Activated naive CD4-positive, alpha-beta T cell treated with anti-CD3 and anti-CD28 coated beads, Interleukin-2, amount 50 U/mL, for 72 hours (primary cell): ENCODE measurements at places on chromosomes 11 and 22.

DNA sequence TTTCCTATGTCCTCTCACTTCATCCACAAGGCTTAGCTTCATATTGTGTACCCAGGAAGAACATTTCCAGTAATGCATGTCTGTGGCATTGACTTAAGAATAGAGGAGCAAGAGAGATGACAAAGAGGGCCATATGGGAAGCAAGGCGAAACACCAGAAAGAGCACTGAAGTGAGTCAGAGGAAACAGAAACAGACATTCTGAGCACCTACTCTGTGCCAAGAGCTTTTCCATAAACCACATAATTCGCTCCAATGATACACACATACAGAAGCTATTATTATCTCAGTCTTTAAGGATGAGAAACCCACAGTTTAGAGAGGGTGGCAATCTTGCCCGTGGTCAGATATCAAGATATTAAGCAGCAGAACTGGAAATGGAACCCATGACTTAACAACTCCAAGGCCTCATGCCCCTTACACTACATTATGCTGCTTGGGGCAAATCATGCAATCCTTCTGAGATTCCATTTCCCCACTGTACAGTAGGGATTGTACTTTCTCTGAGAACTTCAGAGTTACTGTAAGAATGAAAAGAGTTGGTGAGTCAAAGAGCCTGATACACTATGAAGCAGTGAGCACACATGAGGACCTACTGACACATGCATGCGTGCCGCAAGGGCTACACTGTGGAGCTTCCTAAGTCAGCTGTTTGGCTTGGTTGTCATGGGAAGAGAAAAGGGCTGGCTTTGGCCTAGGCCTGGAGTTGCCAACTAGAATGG lies 126.6 kb downstream of the KCNC1 start:
- no peak for DNase-seq

GRCh38 chr11:65419772-65420481 lies 2.7 kb upstream of the NEAT1 start:
- peak; percentile 63 for DNase-seq

GRCh38 chr11:69308936-69309615 lies 15.1 kb downstream of the MYEOV start:
- peak; percentile 51 for DNase-seq

GRCh38 chr11:20457001-20457799 lies 69.7 kb downstream of the PRMT3 start:
- DNase-seq = no peak

DNA sequence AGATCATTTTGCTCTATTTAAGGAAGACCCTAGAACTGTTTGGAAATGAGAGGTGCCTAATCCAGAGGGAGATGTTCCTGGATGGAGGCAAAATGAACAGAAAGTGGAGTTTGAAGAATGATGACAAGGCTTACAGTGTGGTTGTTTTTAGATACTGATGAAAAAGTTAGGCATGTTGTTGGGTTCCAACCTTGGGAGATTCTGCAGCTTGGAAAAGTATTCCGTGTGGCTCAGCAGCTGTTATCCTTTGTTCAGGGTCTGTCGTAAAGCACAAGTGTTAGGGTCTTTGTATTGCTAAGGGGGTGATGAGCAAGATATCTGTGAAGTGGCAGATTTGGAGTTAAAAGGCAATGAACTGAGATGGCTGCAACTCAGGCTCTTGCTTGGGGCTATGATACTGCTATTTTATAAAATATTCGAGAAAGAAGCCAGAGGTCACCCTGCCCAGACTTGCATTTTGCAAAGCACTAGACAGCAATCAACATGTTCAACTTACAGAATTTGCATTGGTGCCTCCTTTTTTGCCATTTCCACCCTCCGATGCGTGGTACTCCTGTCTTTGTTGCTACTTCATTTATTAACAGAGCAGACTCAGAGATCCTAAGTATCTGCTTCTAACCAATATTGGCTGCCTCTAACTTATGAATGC lies 45.3 kb upstream of the POGLUT3 start:
- no peak for DNase-seq

DNA sequence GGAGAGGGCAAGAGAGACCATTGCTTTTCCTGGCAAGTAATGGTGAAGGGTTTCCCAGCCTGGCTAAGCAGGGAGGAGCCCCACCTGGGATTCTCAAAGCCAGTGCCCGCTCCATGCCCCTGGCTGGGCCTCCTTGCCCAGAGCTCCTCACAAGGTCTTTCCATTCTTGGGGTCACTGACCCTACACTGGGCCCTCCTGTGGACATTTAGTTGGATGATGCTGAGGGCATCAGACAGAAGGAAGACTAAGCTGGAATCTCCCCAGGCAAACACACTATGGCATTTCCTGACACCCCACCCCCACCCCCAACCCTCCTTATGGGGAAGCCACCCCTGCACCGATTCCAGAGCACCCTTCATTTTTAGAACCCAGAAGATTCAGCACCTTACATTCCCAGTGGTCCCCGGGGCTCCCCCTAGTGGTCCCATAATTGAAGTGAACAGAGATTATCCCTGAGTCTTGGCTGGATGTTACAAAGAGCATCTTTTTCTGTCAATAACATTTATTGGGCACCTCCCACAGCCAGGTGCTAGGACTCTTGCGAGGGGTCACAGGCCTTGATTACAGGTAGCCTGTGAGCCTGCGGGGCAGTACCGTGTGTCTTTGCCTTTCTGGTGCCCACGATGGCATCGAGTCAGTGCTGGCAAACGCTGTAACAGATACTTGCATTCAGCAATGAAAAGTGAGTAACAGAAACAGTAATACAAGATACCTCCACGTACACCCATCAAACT lies 548.5 kb downstream of the BUD13 start:
- DNase-seq = peak; percentile 49

DNA sequence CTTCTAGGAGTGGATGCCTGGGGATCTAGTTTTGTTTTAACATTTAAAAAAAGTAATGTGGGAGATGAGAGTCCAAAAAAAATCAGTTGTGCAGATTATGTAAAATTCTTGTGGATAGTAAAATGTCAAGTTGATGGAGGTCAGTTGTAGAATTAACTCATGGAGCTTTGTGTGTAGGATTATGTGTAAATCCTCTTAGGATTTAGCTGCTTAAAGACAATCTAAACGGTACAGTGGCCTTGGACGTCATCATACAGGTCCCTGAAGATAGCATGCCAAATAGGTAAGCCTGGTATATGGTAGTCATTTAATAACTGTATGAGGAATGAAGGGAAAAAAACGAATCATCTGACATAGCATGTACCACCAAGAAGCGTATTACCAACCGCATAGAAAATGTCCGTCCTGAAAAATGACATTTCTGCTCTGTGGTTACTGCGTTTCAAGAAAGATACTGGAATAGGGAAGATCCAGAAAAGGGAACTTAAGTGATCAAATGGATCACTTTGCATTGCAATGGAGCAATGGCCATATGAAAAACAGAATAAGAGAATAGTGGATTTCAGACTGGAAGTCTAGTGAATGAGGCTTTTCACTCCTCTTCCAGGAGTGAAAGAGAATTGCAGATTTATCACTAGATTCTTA lies 61.3 kb downstream of the BCL2L13 start:
- DNase-seq = no peak

DNA sequence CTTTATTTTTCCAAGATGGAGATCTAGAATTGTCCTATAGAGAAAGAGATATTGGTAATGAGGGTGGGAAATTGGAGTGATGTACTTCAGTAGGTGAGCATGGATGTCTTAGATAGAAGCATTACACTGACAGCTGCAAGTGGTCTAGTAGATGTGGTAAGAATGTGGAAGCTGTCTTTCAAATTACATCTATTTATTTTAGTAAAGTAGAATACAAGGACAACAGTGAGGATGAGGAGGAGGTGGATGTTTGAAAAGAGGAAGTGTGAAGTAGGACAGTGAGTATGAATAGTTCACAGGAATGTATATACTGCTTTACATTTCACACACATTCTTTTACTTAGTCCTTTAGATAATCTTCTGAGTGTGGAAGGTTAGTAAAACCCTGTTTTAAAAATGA lies 64.2 kb downstream of the HIPK3 start:
- no peak for DNase-seq

DNA sequence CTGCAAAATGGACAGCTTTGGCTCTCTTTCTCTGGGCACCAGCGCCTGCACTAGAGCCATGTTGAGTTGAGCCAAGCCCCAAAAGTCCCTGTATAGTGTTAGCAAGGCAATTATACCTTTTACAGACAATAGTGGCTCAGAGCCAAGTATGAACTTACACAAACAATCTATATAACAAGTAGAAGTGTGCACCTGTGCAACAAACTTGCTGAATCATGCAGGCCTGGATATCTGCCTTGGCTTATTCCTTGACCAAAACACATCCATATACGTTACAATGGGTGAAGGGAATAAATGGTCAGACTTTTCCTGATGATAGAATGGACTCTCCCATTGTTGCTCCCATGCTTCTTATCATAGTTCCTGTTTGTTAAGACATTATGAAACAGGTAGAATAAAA lies 3.8 kb upstream of the OR52I2 start:
- DNase-seq = no peak

GRCh38 chr11:87007963-87008362 lies 29.8 kb upstream of the TMEM135 start:
- DNase-seq = no peak

DNA sequence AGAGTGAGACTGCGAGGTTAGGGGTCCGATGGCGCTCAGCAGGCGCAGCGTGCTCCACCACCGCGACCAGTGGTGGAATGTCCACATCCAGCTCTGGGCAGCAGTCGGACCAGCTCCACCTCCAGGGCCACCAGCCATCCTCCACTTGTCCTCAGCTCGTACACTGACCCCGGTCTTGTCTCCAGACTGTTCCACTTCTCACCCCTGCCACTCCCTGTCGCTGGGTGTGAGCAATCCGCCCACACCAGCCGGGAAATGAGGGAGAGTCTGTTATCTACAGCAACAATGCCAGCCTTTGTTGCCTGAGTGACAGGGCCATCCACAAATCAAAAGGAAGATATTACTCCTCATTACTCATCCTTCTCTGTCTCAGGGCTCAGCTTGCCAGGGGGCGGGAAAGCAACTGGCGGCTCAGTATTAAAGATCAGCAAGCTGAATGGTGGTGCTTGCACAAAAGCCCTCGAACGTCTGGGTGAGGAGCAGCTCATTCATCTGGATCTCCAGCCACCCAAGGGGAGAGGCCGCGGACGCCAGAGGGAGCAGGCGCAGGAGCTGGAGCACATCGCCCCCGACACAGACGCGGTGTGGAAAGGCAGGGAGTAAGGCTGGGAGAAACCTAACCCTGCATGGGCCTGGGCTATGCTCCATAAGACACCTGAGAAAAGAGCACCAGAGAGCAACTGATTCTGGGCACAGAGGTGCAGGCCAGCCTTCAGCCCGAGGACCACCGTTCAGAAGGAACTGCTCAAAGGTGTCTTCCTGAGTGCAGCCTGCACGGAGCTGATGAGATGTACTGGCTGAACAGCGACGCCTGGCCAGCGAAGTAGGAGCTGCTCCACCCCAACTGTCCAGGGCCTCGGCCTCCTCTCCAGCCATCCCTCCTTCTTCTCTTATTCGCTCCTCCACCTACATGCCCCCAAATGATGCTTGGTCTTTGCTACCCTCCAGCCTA lies 21.9 kb downstream of the IGSF9B start:
- DNase-seq = no peak

GRCh38 chr11:111400595-111400994 lies 21.5 kb upstream of the POU2AF1 start:
- no peak for DNase-seq

GRCh38 chr22:49674479-49675050 lies 153.1 kb downstream of the BRD1 start:
- no peak for DNase-seq

- DNase-seq = no peak
Measured at GRCh38 chr11:105489446-105489845, 120.4 kb upstream of the GRIA4 start.

- DNase-seq = no peak
Measured at GRCh38 chr11:116517077-116517476, 255.7 kb downstream of the BUD13 start.

GRCh38 chr22:41512421-41513194 lies 31.7 kb downstream of the POLR3H start:
- DNase-seq = no peak

DNA sequence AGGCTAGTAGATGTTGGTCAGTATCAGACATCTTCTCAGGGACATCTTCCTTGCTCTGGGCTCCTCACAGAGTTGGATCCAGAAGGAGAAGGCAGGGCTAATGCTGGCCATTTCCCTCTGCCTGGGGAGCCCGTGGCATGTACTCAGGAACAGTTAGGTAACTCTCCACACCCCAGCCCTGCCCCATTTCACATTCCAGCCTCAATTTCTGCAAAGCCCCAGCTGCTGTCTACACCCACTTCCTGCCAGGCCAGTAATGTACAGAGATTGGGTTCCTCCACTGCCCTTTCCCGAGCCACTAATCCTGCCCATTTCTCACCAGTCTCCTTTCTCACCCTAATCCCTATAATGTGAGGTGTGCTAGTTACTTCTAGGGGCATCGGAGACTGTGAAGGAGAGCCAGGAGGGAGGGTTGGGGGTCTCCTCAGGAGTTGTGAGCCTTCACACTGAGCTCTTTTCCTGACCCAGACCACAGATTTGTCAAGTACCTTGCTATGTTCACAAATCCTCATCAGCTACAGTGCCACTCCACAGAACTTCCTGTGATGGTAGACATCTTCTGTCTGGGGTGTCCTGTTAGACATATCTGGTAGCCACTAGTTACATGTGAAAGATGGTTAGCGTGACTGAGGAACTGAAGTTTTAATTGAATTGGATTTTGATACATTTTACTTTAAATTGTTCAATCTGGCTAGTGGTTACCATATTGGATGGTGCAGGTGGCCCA lies 1.3 kb upstream of the SEC14L3 start:
- DNase-seq = no peak

DNA sequence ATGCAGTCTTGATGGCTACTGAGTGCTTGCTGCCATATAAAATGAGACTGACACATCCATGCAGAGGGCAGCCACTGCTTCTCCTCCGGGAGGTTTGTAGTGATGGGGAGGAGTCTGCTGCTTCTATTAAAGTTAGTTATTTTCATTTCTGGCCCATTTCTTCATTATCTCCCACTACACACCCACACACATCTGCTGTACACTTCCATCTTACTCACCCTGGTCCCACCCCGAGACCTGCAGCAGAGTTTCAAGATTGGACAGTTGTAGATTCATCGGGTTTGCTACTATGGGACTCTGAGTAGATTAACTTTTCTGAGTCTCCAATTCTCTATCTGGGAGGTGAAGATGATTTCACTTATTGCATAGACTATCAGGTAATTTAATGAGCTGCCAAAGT lies 176.2 kb upstream of the SNX19 start:
- no peak for DNase-seq

- no peak for DNase-seq
Measured at GRCh38 chr11:83088965-83089364, 17.3 kb upstream of the RAB30 start.

- DNase-seq = no peak
Measured at GRCh38 chr22:41469218-41469851, 418 bp downstream of the ACO2 start.

- DNase-seq = no peak
Measured at GRCh38 chr22:47128622-47129215, 366.3 kb downstream of the TBC1D22A start.

DNA sequence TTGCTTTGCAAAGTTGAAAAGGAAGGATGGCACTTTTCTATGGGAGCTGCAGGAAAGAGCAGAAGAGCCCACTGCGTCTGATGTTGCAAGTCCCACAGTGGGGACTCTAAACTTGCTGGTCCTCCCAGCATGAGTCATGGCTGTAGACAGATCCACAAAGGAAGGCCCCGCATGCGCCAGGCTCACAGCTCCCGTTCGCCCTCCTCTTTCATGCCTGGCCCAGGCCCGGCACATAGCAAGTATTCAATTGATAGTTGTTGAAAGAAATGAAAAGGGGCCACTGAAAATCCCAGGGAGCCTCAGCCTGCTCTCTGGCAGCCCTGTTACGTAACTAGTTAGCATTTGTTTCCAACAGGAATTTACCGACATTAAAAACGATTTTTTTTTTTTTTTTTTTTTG lies 18.9 kb downstream of the AP1B1 start:
- DNase-seq = no peak

- no peak for DNase-seq
Measured at GRCh38 chr11:3644817-3645235, at the start of gene ART1. Gene ART1 (plus strand): TSS chr11:3645128. CDS start chr11:3659214, 14,086 bp downstream.
